Activated CD8-positive, alpha-beta memory T cell treated with anti-CD3 and anti-CD28 coated beads, Interleukin-2, amount 50 U/mL, for 48 hours (primary cell): ENCODE measurements at places on chromosomes 2 and 18.

- no peak for DNase-seq
Measured at GRCh38 chr2:10360850-10361588, 58.3 kb downstream of the HPCAL1 start.

DNA sequence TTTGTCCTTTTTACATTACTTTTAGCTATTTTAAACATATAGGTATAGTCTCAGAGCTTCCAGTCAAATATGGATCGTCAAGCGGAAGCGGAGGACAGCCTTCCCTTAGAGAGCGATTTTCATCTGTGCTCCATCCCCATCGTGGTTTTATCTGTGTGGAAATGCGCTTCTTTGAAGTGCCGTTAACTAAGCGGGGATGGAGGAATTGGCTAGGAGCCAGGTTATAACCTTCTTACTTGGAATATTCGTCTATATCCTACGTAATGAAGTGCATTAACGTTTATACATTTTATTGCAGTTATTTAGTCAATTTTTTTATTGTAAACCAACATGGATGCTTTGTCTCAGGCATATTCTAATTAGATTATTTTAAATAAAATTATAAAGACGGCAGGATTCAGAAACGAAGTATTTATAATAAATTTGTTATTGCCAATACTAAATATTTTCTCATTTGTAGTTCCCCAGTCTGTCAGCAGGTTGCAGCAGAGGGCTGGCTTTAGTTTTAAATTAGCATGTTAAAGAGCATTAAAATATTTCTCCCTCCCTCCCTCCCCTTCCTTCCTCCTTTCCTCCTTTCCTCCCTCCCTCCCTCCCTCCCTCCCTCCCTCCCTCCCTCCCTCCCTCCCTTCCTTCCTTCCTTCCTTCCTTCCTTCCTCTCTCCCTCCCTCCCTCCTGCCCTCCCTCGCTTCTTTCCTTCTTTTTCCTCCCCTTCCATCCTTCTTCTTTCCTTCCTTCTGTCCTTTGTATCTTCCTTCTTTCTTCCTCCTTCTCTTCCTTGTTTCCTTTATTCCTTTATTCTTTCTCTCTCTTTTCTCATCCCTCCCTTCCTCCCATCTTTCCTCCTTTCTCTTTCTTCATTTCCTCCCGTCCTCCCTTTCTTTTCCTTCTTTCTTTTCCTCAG lies 80.6 kb upstream of the DOCK10 start:
- no peak for DNase-seq

DNA sequence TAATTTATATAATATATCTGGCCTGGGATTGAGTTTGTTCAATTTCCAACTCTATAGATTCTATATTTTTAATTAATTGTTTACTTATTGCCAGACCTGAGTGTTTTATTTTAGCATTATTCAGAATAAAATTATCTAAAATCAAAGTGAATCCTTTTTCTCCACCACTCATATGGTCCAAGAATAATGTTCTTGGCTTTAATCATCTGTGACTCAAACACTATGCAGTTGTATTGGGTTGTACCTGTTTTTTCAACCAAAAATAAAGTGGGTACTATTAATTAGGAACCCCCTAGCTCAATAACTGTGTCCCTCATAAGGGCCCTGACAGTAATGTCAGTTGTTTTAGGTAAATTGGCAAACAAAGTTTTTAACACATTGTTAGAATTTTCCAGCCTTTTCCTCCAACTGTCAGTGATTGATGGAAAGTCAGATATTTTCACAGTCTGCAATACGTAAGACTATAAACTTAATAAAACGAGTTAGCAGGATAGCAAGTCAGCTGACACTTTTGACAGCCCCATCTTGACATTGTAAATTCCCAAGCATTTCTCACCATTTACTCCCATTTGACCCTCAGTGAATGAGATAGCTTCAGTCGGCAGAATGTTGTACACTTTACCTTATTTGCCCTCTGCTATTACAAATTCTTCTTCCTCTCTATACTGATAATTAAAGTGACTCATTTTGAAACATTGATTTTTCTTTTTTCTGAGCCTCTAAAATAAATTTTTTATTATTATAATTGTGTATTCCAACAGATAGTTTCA lies 587.4 kb downstream of the METTL4 start:
- no peak for DNase-seq

GRCh38 chr2:125424266-125424785 lies 1231.6 kb upstream of the GYPC start:
- no peak for DNase-seq

DNA sequence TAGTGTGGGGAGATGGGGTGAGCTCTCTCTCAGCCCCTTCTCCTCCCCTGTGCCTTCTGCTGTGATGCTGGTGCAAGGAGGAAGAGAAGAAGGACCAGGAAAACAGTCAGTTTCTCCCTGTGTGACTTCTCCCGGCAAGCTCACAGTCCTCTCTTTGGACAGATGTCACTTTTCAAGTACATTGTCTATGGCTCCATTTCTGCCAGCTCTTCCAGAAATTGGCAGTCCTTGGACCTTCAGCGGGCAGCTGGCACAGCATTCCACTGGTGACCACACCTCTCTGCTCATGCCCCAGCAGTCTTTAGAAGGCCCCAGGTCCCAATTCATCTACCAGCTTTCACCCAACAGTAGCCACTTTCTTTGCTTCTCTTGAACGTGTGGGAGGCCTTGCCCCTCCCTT lies 63.9 kb downstream of the AOX1 start:
- DNase-seq: no peak

- DNase-seq: no peak
Measured at GRCh38 chr2:104891145-104891544, 37.2 kb downstream of the POU3F3 start.

- DNase-seq: no peak
Measured at GRCh38 chr2:228767196-228767595, 503.9 kb downstream of the PID1 start.

DNA sequence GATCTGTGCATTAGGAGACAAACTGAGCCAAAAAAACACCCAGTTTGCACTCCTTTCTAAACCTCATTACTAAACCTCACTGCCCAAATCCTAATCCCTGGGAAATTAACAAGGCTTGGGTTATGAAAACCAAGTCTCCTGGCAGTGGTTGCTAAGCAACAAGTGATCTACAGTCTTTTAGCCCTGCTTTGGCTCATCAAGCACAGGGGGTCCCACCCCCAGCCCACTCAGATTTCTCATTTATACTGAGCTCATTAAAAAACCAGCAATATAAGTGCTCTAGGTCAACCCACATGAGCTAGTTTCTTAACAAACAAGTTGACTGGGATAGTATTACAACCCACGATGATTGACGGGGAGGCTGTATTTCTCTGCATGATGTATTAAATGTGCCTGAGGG lies 18.4 kb downstream of the DNER start:
- DNase-seq: no peak

DNA sequence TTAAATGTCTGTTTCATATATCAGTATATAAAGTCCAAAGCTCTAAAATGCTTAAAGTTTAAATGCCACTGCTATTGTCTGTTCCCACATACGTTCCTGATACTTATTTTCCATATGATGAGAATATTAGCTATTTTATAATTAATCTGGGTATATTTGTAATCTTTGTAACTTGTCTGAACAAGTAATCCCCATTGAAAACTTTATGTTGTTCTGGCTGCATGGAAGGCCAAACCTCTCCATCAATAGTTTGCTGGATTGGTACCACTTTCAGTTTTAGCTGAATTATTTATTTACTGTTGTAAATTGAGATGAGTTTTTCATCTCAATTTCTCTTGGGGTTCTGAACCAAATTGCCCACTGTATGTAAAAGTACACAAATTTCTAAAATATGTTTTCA lies 1.5 kb downstream of the MBD5 start:
- no peak for DNase-seq

GRCh38 chr2:140808211-140808610 lies 1322.6 kb downstream of the LRP1B start:
- DNase-seq: no peak

- DNase-seq: no peak
Measured at GRCh38 chr18:34993289-34993688, 47.9 kb upstream of the MAPRE2 start.

GRCh38 chr18:4203568-4204437 lies 251.3 kb downstream of the DLGAP1 start:
- no peak for DNase-seq

DNA sequence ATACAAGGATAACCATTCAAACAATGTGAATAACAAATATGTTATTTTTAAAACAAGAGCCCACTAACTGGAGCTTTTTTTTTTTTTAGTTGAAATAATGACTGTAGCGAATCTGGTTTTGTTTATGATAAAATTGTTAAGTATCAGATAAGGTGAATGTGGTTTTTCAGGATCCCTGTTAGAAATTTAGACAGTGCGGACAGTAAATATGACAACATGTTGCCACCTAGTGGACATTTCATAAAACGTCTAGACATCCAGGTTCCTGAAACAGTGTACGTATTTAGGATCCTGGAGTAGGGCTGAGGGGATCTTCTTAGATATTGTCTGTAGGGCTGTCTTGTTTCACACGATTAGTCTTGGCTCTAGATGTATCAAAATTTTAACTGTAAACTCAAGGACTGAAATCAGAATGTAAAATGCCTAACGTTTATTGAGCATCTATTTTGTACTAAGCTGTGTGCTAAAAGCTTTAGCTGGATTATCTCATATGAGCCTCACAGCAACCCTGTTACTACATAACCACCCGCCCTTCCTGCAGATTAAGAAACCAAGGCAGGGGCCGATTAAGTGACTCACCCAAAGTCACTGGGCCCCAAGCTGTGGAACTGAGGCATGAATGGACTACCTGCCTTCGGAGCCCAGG lies 23.9 kb upstream of the CCDC68 start:
- DNase-seq: no peak
